ENCODE measurements at places on chromosomes 1 and 21.

DNA sequence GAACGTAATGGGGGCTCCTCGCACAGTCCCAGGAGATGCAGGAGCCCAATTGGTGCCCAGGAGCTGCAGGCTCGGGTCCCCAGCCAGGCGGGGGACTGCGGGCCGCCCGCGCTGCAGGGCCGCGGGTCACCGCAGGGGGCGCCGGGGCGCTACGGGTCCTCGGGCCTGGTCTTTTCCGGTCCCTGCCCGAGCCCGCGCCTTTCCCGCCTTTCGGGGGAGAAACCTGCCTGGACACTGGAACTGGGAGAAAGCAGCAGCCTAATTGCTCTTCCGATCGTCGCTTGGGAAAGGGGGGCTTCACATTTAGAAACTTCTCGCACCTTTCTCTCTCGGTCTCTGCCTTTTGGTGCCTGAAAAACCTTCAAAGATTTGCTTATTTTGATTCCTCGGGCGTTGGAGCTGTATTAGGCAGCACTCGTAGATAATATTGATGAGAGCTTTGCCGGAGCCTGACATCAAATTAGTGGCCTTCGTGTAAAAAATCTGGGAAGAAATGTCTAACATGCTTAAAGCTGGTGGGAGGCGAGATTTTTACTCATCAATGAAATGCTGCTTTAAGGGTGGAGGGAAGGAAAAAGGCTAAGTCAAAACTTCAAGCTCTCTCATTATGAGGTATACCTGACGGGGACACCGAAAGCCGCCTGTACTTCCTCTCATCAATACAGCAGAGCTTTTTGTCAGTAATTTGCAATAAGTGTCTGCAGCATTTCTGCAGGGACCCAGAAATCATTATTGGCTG, 12.6 kb upstream of the BARHL2 start:
- DNase-seq, result no peak

DNA sequence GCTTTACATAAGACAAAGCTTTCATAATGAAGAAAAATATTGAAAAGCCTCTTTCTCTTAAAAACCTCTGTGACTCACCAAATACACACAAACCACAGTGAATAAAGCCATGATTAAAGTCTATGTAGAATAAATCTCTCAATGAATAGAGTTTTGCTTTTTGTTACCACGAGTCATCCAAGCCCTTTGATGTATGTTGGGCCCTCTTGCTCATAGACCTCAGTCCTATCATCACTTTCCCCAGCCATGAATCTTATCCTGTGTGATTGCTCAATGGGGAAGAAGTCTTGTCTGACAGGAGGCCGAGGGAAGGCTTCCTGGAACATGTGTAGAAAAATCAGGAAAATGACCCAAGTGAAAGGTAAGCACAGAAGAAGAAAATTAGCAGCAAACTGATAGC, 60.8 kb downstream of the NGF start:
- no peak for DNase-seq

DNA sequence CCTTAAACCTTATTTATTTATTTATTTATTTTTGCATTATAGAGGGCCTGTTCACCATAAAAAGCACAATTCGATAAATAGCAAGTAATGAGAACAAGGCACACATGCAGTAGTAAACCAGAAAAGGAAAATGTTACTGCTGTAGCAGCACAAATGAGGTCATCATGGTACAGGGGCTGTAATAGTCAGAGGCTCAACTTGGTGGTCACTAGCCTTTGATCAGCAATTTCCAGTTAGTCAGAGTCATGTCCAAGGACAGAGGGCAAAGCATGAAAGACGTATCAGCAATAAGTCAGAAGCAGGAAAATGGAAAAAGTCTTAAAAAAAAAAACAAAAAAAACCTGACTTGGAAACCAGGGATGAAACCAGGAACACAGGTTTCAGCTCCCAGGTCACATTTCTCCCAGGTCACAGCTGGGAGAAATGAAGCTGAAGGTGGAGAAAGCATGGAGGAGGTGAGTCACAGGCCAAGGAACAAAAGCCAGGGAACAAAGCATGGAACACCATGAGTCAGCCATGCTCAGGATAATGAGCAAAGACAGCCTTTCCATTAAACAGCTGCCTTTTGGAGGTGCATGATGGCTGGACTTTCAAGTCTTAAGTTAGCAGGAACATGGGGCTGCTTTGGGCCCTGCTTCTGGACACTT, 556.3 kb downstream of the LTN1 start:
- DNase-seq, result no peak

- no peak for DNase-seq
These were observed 51.1 kb downstream of the ST6GALNAC3 start for GRCh38 chr1:76125473-76126219.

GRCh38 chr1:9816199-9816598, 7.6 kb downstream of the CLSTN1 start:
- no peak for DNase-seq

All from NCI-H1105 treated with DMSO at 0.1 percent for 48 hours (cell line).